Activated CD8-positive, alpha-beta T cell treated with anti-CD3 and anti-CD28 coated beads, Interleukin-2, amount 10 ng/mL, durations not matched to agents 7 days and 5 days (primary cell): ENCODE measurements at places on chromosomes 7 and 10. TPM values are rescaled to one million over a fixed set of nuclear protein-coding genes. Genes with fewer than 3 reads are reported as not detected.

DNA sequence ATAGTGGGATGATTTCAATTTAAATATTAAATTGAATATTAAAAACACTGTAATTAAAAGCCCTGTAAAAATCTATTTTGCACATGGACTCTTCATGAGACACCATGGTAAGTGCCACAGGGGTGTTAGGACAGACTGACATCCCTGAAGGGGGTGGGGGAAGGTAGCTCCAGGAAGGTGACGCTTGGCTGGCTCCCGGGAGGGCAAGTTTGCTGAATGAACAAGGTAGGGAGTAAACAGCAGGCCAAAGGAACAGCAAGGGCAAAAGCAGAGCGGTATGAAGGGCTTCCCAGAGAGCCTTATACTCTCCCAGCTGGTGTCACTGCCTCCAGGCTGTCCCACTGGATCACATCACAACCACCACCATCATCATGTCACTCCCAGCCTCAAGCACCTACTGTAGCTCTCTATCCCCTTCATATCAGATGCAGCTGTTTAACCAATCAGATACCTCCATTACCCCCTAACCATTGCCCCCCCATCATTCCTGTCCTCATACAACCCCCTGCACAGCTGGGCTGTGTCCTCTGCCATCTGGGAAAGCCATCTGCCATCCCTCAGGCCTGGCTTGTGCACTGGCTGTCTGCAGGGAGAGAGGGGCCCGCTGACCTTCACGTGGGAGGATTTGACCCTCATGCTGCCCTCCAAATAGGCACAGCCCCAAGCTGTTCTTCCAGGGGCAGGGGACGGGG is 19.5 kb downstream of the HSPA12A start:
- no peak for DNase-seq

- no peak for DNase-seq
Observed at GRCh38 chr7:135459951-135460567, 49.8 kb downstream of the CNOT4 start.

DNA sequence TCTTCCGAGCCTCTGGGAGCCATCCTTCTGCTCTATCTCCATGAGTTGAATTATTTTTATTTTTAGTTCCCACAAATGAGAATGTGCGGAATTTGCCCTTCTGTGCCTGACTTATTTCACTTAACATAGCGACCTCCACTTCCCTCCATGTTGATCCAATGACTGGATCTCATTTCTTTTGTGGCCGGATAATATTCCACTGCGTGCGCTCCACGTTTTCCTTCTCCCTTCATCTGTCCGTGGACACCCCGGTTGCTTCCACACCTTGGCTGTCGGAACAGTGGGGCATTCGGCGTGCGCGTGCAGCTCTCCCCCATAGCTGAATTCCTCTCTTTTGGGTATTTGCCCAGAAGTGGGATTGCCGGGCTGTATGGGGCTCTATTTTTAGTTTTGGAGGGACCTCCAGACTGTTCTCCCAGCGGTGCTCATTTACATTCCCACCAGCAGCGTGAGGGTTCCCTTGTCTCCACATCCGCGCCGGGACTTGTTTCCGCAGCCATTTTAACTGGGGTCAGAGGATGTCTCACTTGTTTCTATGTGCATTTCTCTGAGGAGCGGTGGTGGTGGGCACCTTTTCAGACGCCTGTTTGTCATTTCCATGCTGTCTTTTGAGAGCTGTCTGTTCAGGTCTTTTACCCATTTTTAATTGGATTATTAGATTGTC is 51.0 kb upstream of the SUN1 start:
- DNase-seq: no peak

GRCh38 chr7:2713978-2714377 is 26.0 kb downstream of the AMZ1 start:
- DNase-seq: no peak

GRCh38 chr10:43250615-43251418 is 16.0 kb downstream of the RASGEF1A start:
- DNase-seq: peak; percentile 19

- no peak for DNase-seq
Observed at GRCh38 chr10:90777621-90778020, 80.2 kb downstream of the HTR7 start.

DNA sequence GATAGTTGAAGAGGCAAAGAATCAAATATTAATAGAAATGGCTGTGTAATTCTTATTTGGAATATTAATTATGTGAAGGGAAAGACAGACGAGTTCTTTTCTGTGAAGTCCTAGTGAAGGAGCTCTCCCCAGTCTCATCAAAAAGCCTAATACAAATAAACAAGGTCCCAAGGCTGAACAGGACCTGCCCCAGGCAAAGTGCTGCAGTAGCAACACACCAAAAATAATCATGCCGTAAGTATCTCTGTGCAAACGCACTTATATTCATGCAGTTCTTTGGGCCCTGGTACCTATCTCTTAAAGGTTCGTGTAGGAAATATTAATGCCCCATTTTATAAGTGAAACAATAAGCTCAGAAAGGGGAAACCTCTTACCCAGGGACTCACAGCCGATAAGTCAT is 12.2 kb upstream of the CHST15 start:
- no peak for DNase-seq

- DNase-seq: no peak
Observed at GRCh38 chr10:113160641-113161040, 210.6 kb downstream of the TCF7L2 start.

DNA sequence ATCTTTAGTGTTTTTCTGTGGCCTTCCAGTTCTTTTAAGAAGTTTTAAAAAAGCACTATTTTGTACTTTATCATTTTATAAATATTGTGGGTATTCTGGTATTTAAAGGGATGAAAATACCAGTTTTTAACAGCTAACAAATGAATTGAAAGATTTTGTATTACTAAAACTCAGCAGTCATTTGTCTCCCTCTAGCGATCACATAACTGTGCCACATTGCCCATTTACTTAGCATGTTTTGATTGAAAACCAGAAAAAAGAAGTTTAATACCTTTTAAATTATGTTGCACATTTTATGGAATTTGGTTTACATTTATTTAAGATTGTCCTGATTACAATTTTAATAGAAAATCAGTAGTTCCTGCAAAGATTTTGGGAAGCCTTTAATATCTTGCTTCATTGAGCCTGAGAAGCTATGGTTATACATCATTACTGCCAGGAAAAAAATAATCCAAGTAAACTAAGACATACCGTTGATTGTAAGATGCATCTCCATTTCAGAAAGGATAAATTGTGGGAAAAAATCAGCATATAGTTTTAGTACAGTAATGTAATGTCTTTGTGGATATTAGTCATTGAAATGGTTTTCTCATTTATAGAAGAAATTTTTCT is 34.9 kb downstream of the TAX1BP1 start:
- no peak for DNase-seq

DNA sequence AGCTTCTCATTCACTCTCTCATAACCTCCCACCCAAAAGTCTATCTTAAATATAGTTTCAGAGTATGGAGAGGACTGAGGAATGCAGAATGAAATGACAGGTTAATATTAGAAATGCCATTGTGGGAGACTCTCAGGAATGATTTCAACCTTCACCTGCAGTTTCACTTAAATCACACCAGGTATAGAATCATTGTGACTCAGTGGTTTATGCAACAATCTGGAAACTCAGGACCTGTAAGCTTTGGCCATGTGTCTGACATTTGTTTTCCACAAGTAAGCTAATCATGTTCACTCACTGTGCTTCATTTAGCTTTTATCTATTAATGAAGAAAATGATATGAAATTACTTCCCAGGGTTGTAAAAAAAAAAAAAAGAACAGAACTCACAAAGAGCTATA is 8.7 kb upstream of the PTPN12 start:
- no peak for DNase-seq

GRCh38 chr10:24193330-24193729 is 15.6 kb upstream of the KIAA1217 start:
- no peak for DNase-seq

GRCh38 chr10:34954142-34954541 is 136.0 kb downstream of the CUL2 start:
- no peak for DNase-seq

DNA sequence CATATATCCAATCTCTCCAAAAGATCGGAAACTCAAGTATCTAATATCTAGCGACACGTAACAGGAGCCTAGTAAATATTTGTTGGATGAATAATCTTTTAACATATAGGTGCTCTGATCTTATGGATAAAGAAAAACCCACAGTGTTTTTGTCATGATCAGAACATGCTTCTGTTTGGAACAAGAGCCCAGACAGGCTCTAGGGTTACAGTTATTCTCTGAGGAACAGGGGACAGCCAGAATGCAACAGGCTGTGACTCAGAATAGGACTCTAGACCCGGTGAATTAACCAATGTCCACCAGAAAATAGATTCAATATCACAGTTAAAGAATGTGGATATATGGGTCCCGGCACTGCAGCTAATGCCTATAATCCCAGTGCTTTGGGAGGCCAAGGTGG is 296.1 kb upstream of the FZD8 start:
- DNase-seq: no peak

GRCh38 chr10:119246862-119247549 is 39.6 kb downstream of the GRK5 start:
- no peak for DNase-seq

DNA sequence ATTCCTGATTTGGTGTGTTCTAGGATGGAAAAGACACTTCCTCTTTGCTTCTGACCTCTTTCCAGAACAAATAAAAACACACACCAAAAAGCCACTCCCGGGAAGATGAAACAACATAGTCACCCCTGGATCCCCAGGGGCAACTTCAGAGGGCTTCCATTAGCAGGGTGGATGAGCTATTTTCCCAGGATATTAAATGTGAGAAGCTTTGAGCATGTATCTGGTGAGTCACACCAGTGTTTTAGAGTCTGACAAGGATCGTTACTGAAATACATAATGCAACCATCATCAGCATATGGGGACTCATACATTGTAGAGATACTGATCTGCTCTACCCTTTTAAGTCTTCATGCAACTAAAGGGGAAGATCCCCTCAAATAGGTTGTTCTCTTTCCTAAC is 115.5 kb upstream of the ZNF438 start:
- DNase-seq: no peak

GRCh38 chr10:78815702-78816334 is 252.9 kb upstream of the ZMIZ1 start:
- no peak for DNase-seq

DNA sequence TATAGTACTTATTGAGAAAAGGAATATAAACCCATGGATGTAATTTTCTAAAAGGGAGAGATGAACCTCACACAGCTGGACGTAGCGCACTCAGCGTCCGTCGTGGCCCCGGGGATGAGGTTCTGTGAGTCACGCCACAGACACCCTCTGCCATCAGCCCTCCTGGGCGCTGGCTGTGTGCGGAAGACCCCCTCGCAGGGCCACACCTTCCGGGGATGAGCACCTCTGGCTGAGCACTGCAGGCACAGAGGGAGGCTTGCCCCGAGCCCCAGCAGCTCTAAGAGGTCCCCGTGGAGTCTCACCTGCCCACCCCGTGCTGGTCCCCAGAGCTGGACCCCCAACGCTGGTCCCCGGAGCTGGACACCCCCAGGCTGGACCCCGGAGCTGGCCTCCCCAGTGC is 215.8 kb downstream of the PTPRN2 start:
- no peak for DNase-seq

DNA sequence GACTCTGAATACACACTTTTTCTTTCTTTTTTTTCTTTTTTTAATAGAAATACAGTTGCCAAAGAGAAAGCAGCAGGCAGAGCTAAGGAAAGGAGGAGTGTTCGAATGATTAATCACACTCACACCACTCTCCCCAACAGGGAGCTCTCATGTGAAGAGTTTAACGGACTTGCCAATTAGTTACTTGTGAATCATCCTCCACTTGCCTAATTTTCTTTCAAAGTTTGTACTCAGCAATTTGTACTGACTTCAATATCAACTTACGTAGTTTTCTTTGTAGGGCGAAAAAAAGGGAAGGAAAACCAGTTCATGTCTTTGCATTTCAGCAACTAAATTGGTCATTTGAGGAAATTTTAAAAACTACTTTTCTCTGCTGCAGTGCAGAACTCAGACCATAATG is 109.2 kb downstream of the PIP4K2A start:
- no peak for DNase-seq

DNA sequence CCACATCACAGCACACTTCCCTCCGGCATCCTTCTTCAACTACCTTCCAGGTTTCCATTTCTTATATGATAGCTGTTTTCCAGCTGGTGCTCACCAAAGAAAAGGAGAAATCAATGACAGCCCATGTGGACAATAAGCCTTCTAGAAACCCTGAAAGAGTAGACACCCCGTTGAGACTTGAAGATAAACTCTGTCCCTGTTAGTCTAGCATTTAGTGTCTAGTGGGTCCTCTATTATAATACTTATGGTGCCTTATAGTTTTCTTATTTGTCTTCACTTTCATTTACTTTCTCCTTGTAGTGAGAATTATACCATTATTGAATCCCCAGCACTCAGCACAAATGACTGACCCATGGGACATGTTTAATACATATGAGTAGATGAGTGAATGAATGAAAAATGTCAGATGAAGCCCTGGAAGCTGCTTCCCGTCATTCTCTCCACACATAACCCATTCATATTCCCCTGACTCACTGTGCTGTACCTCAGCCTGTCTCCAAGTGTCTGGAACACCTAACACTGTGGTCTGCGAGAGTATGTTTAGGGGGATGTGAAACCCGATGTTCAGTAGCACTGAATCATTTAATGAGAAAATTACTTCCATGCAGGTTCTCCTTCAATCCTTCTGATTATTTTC is 377.6 kb downstream of the GPR158 start:
- DNase-seq: no peak

DNA sequence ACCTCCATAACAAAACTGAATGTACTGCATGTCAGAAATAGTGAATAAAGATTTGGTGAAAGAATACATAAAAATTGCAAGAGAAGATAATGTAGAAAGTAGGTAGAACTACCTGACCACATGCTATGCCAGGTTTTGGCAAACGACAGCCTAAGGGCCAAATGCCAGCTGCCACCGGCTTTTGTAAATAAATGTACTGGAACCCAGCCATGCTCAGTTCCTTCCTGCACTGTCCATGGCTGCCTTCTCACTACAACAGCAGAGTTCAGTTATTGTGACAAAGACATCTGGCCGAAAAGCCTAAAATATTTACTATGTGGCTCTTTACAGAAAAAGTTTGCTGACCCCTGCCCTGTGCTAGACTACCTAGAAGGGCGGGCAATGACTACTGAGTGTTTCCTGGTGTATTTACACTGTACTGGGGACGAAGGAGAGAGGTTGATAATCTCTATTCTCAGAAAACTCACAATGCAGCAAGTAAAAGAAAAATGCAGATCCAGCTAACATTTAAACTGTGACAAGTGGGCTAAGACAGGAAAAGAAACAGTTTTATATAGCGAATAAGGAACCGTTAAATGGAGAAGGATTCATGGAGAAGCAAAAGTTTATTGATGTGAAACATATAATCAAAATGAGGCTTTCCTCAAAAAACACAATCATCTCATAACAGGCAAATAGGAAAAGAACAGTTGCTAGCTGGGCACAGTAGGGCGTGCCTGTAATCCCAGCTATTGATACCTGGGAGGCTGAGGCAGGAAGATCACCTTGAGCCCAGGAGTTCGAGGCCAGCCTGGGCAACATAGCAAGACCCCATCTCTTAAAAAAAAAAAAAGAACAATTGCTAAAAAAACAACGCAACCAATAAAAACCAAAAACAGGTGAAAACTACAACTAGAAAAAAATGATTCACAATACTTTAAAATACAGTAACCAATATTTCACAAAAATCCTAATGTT is 13.7 kb downstream of the KIN start:
- DNase-seq: no peak

INTS15 gene
- total RNA-seq: 42.7 TPM

ALOX5 gene
- total RNA-seq: 9.9 TPM

PYROXD2 gene
- total RNA-seq: 9.3 TPM

GJD4 gene
- total RNA-seq: not detected

WDFY4 gene
- 0.37 TPM for total RNA-seq

HOXA9 gene
- not detected for total RNA-seq

ZNF479 gene
- not detected for total RNA-seq

NUTM2A gene
- total RNA-seq: 0.29 TPM

STK17A gene
- 67.9 TPM for total RNA-seq

NKX2-3 gene
- not detected for total RNA-seq

PSTK gene
- total RNA-seq: 4.0 TPM

TEX47 gene
- not detected for total RNA-seq
